ENCODE measurements at places on chromosomes 6 and 20.

DNA sequence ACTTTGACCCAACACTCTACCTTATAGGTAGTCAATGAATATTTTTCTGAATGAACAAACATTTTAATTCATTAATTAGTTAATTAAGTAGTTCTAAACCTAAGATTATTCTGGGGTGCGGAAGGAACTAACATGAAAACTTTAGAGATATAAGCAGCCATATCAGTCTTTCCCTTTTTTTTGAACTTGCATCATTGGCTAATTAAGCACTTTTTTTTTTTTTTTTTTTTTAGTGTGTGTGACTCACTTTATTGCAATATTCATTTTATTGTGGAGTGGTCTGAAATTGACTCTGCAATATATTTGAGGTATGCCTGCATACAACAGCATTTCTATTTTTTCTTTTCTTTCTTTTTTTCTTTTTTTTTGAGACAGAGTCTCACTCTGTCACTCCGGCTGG lies 21.8 kb upstream of the AMD1 start:
- DNase-seq, result no peak

DNA sequence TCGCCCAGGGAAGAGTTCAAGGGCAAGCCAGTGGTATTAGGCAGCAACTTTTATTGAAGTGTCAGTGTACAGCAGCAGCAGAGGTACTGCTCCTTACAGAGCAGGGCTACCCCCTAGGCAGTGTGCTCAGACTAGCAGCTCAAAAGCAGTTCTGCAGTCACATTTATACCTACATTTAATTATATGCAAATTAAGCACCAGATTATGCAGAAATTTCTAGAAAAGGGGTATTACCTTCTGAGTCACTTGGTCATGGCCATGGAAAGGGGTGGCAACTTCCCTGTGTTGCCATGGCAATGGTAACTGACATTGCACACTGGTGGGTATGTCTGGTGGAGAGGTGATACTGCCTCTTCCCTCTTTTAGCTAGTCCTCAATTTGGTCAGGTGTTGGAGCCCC lies 2.1 kb upstream of the ZKSCAN4 start:
- DNase-seq, result no peak

- no peak for DNase-seq
Measured at GRCh38 chr6:167815296-167815980, 11.3 kb upstream of the AFDN start.

- DNase-seq, result no peak
Measured at GRCh38 chr6:95576218-95576997, 927 bp upstream of the MANEA start.

- DNase-seq, result no peak
Measured at GRCh38 chr6:112701201-112701600, 354.1 kb downstream of the RFPL4B start.

DNA sequence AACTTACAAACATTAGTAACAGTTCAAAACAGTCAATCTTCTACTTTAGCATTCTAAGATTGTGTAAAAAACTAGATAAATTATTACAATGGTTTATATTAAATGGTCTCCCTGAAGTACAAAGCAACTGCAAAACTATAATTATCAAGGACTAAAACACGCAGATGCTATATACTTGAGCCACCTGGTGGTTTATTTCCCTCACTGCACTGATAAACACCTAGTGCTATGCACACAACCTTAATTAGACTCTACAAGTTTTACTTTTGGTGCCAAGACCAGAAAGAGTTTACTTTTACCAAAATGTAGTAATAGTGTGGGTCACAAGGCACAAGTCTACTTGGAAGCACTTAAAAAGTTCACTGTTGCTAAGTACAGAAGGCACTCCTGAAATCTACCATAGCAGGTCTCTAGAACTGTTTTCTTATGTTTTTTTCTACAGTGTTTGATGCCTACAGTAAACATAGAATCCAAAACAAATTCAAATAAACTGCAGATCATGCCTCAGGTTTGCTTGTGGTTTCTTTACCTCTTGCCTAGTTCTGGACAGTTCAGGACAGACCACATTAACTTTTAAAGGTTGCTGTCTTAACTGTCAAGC lies 49.2 kb downstream of the GMDS start:
- no peak for DNase-seq

- no peak for DNase-seq
Measured at GRCh38 chr20:48574383-48574782, 253.4 kb downstream of the PREX1 start.

DNA sequence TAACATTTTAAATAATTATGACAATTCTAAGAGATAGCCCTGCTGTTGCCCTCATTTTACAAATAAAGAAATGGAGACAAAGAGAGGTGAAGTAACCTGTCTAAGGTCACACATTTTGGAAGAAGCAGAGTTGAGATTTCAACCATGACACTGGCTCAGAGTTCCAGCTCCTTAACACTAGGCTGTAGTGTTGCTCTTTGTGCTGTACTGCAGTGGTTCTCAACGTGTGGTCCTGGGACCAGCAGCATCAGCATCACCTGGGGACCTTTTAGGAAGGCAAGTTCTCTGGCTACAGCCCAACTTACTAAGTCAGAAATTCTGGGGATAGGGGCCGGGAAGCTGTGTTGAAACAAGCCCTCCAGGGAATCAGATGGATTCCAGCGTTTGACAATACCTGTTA lies 62.4 kb upstream of the FERMT1 start:
- no peak for DNase-seq

DNA sequence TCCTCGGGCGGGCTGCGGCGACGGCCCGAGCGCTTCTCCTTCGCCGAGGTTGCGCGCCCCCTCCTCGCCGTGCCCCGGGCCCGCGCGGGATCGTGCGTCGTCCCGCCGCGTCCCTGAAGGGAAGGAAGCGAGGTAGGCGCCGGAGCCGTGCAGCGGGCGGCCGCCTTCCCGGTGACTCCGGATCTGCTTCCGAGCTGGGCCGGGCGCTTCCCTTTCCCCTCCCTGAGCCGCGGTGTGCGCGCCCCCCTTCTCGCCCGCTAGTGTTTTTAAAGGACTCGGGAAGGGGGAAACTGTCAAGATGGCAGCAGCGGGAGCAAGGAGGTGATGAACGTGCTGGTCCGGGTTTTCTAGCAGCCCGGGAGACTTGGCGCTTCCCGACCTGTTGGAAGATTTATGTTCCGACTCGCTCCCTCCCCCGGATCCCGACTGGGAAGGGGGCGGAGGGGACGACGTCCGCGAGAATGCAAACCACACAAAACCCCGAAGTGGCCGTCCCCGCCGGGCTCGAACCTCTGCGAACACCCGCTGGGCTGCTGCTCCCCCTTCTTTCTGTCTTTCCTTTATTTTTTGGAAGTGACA lies 744 bp upstream of the FOXO3 start:
- no peak for DNase-seq

GRCh38 chr6:168209420-168209819 lies 110.2 kb downstream of the DACT2 start:
- DNase-seq, result no peak

DNA sequence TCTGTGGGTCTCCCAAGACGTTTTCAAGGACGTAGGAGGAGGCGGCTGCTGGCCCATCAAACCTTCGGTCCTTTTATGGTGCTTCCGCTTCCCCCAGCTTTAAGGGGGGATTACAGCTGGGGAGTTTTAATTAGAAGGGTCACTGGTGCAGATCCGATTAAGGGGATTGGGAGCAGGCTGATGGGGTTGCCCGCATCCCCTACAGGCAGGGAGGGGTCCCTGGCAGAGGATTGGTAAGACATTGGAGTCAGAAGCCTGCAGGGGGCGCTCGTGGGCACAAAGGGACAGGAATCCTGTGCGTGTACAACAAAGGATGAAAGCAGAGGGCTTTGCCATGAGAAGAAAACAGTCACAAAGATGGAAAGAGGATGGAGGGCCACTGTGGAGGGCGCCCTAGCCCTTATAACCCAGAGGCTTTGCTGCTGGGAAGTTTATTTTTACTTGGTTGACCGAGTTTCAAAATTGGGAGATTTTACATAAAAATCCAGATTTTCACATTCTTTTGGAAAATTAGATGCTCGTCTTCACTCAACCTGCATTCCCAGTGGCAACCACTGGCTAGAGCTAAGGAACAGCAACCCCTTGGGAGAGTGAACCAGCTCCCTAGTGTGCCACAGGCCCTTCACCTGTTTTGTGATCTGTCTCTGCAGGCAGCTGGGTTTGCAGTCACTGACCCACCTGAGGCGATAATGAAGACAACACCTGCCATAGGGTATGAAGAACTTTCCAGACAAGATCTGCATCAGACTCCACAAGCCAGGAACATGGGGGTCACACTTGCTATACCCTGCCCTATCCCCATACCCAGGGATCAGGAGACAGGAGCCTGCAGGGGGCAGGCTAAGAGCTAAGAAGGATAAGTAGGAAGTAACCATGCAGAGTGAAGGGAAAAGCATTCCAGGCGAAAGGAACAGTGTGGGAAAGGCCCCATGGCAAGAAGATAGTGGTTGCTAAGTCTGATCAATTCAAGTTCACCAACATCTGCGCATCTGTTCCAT lies 97.7 kb downstream of the KCNB1 start:
- peak; percentile 75 for DNase-seq

- no peak for DNase-seq
Measured at GRCh38 chr6:156485150-156485549, 292.0 kb upstream of the ARID1B start.

- peak; percentile 62 for DNase-seq
Measured at GRCh38 chr6:215335-216034, 76.8 kb upstream of the DUSP22 start.

DNA sequence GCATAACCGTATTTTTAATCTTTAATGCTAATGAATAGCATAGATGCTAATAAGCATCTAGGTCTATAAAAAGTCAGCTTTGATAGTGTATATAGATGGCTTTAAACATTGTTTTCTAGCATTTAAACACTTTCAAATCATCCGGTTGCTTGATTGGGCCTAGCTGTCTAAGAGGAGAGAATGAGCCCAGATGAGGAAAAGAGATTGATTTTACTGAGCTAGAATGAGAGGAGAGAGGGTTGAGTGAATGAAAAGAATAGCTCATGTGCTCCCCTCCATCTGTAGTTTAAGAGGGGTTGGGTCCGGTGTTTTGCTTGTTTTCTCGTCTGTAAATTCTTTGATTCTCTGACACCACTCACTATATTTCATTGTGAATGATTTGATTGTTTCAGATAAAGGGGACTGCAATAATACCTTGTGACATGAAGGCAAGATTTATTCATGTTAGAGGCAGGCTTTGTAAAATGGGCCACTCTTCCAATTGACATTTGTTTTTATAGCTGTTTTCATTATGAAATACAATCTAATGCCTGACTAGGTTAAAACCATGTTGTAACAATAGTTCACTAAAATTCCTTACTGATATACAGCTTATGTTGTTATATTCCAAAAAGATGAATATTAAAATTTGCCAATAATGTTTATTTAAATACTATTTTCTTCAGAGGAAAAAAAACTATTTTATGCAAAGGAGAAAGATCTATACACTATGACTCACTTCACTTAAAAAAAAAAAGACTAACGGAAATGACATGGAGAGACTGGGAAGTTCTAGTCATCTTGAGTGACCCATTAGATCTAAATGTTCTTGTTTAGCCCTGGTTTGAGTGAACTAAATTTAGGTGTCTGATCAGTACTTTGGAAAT lies 3.2 kb downstream of the PTPN1 start:
- DNase-seq, result no peak

- DNase-seq, result no peak
Measured at GRCh38 chr20:36113566-36114250, 40.8 kb upstream of the EPB41L1 start.

DNA sequence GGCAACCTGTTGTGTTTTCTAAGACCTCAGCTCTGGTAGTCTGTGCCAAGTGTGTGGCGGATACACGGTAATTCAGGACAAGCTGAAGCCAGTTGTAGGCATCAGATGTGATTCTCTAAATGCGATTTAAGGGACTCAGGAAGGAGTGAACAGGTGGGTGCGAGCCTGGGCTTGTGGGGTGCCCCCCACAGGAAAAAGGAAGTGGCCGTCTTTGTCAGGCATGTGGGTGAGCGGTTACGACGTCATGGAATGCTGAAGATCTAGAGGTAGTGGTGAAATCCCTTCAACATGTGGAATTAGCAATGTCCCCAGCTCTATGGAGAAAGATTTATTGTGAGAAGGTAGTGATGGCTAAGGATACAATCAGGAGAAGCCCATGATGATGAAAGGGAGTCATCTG lies 95.1 kb upstream of the EXOC2 start:
- DNase-seq, result peak; percentile 30

DNA sequence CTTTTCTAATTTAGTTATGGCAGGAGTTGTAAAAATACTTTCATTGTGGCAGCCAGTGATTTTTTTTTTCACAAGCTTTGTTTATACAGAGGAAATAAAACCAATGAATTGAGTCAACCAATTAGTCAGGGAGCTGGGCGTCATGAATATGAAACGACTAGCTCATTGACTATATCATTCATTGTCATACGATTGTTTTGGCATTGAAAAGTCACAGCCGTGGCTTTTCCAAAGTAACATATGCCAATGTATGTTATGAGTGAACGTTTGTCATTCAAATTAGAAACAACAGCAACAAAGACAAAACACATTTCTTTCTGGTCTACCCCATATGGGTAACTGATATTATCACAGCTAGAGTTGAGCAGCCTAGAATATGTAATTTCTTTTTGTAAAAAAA lies 810.6 kb downstream of the EPHA7 start:
- no peak for DNase-seq

DNA sequence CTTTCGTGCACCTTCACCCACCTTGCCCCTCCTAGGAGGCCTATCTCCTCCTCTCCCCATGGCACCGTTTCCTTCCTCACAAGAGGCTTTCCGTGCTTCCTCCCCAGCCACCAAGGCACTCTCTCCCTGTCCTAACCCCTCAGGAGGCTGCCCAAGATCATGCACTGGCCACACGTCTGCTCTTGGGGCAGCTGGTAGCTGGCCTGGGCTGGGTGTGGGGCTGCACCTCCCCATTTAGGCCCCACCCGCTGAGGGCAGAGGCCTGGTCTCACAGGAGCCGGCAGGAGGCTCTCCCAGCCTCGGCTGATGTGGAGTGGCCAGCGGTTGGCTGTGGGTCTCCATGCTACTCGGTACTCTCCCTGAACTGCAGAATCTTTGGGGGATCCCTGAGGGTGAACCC lies 13.6 kb downstream of the NOL4L start:
- no peak for DNase-seq

GRCh38 chr6:135118134-135118730 lies 62.9 kb upstream of the MYB start:
- DNase-seq, result no peak

- no peak for DNase-seq
Measured at GRCh38 chr6:170018422-170018935, 267.1 kb downstream of the ERMARD start.

DNA sequence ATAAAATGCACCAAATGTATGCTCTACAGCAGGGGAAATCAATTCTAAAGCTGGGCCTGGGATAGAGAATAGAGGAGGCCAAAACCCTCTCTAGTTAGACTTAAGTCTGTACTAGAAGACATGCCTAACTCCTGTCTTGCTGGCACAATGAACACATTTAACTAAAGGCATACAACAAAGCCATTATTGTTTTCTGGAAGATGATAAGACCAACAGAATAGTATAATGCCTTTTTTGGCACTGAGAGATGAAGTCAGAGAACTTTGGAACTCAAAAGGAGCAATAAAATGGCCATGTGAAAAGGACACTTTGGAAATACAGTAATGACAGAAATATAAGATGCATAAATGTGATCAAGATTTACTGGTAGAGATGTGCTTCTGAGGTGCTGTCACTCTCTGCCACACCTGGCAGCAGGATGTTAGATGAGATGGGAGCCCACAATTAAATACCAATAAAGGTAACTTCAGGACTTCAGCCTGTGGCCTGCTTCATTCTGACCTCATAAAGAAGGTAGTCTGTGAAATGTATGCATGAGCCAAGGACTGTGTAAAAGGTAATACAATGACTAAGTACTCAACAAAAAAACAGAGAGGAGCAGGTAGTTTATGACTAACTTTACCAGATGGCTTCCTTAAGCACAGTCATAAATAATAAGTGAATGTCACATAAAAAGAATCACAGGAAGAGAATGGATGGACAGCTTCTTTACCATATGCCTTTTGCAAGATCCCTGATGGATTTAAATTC lies 333.4 kb downstream of the BCKDHB start:
- no peak for DNase-seq
